ENCODE measurements at places on chromosomes 5 and 9.

DNA sequence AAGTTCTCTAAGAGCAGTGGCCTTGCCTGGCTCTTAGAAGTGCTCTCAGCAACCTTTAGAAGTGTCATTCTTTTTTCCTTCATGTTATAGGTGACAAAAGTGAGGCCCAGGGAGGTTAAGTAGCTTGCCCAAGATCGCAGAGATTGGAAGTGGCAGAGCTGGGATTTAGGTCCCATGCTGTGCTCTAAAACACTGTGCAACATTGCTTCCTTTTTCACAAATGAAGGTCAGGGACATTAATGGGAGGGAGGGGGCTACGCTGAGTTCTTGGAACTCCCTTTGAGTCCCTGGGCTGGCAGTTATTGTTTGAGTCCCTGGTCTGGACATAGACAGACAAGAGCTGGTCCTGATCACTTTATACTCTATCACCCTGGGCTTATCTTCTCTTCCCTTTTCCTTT, 45.3 kb downstream of the PAM start:
- DNase-seq: no peak

- no peak for DNase-seq
Observed at GRCh38 chr9:120522558-120522957, 57.4 kb downstream of the CDK5RAP2 start.

DNA sequence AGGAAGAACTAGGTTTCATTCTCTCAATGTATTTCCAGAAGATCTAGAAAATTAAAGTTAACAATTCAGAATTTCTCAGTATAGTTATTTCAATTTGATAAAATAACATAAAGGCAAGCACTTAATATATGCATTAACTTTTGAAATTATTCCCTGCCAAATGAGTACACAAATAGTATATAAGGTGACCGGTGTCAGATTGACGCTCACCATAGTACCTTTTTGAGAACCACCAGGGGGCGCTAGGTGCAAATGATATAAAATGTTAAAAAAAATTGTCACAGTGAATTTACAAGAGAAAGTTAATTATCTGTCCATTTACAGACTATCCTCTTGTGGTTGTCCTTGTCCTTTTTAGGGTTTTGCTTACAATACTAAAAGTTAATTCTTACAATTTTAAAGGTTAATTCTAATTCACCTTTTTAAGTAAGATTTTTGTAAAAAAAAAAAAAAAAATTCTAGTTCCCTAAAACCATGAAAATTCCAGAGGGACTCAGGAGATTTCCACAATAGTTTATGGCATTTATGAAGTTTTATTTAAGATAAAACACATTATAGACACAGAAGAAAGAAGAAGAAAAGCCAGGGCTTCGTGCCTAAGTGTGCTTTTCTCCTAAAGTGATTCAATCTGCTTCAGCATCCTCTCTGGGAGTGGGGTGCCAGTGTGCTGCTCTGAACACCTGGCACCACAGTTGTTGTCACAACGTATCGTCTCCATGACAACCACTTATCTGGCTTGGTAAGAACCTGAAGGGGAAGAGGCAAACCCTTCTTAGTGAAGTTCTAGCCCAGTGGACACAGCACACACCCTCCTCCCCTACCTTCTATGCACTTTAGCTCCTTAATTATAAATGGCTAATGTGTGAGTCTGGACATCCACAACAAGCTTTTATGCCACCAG, 1.7 kb downstream of the ADAMTS16 start:
- DNase-seq: peak; percentile 86

- DNase-seq: no peak
Observed at GRCh38 chr5:109324931-109325330, 84.8 kb downstream of the PJA2 start.

DNA sequence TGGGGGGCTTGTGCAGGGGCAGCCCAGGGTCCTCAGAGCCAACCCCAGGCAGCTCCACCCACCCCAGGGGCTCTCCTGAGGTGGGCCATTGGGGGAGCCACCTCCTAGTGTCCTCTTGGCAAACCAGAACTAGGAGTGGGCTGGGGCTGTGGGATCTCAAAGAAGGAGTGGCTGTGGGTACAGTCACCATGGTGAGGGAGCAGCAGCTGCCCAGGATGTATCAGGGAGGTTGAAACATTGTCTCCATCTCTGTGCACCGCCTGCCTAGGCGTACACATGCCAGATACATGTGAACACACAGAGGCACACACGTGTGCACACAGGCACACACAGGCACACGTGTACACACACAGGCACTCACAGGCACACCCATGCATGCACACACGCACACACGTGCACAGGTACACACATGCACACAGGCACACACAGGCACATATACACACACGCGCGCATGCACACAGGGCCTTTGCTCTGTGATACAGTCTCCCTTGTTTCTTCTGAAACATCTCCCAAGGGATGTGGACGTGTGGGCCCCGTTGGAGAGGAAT, 10.7 kb downstream of the LCN12 start:
- DNase-seq: no peak

DNA sequence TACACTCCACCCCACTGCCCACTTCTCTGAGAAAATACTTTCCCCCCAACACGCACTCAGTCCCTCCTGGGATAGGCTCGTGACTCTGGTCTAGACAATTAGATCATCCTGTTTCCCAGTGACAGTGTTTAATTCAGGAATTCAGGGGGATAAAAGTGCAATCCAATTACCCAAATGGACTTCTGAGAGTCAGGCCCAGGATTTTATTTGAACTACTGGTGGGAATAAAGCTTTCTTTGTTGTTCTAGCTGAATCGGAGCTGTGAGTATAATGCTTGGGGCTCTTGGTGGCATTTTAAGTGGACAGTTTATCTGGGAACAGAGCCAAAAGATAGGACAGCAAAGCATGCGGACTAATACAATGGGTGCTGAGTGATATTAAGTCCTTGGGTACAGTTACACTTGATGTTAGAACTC, 683.3 kb downstream of the MAT2B start:
- DNase-seq: no peak

GRCh38 chr9:107874591-107875369, 385.2 kb upstream of the KLF4 start:
- DNase-seq: no peak

- peak; percentile 89 for DNase-seq
Observed at GRCh38 chr9:124659099-124659659, 111.9 kb downstream of the NR6A1 start.

GRCh38 chr5:60295423-60295822, 401.9 kb upstream of the PDE4D start:
- peak; percentile 49 for DNase-seq

All from hepatocyte (in vitro differentiated cells).